ENCODE measurements at places on chromosomes 3 and 15.
A peak's percentile ranks its signal among the peaks of the same experiment; 100 is the strongest.

DNA sequence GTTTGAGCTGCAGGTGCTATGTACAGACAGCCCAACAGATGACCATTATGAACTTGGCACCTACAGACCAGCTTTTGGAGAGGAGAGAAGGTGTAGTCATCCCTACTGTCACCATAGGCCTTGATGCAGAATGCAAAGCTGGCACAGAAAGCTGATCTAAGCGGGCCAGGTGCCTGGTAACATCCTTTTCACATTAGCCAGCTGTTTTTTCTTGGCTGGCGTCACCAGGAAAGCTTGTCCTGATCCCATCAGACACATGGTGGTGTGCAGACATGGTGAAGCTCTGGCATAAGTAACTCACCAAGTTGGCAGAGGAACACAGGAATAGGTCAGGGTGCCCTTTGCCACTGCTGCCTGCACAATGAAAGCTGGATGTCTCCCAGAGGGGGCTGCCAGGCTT lies 97.2 kb upstream of the MB21D2 start:
- DNase-seq = no peak

- no peak for DNase-seq
Observed at GRCh38 chr15:57045741-57046382, 127.4 kb downstream of the TCF12 start.

DNA sequence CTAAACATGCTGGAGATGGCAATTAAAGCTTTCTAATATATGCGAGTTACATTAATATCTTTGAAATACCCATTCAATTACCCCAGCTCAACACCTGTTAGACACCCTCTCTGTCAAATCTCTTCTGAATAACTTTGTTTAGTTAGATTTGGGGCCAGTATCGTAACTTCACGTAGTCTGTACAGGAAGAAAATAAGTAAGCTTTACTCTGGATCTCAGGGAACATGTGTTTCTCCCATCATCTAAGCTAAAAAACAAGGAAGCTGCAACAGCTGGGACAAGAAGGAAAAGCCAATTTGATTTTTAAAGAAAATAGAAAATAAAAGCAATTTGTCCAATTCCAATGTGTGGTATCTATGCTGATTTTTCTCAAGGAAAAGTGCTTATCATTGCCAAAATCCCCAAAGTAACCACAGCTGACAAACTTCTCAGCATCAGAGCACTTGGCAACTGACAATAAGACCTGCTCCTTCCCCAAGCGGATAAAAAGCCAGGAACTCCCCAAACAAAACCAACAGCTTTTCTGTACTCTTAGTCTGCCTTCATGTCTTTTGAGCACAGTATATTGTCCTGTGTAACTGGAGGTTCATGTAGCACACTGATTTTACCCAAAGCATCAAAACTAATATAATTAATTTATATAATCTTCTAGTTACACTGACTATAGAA lies 279.1 kb downstream of the ZBTB20 start:
- DNase-seq = no peak

DNA sequence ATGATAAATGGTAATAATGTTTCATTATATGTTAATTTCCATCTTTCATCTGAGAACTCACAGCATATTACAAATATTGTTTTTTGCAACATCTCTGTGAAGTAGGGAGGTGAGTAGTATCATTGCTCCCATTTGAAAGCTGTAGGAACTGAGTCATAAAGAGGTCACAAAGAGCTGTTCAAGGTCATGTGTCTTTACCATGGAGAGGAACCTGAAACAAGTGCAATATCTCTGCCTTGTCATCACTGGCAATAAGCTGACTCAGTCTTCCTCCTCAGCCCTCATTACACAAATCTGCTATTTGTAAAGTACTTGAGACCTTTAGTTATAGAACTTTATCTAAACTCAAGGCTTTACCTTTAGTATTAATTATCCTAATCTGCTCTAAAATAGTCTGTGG lies 4.4 kb upstream of the ATP13A4 start:
- no peak for DNase-seq

- no peak for DNase-seq
Observed at GRCh38 chr15:47794252-47794914, 77.1 kb downstream of the SEMA6D start.

GRCh38 chr3:84961521-84962255 lies 2.9 kb downstream of the CADM2 start:
- no peak for DNase-seq

DNA sequence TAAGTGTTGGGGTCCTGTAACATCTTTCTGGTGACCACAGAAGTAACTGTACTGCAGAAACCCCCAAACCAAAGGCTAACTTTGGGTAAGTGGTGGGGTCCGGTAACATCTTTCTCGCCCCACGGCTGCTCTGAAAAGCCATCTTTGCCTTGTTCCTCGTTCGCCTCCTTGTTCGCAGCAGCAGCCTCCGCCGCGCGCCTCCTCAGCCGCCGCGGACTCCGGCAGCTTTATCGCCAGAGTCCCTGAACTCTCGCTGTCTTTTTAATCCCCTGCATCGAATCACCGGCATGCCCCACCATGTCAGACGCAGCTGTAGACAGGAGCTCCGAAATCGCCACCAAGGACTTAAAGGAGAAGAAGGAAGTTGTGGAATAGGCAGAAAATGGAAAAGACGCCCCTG lies 316.8 kb downstream of the TUSC7 start:
- no peak for DNase-seq

- no peak for DNase-seq
Observed at GRCh38 chr3:114079761-114080160, 23.2 kb downstream of the QTRT2 start.

GRCh38 chr15:66574596-66574950 lies 8.8 kb upstream of the LCTL start:
- DNase-seq = no peak

GRCh38 chr3:125067225-125067624 lies 11.4 kb upstream of the HEG1 start:
- no peak for DNase-seq

GRCh38 chr3:138347960-138348753 lies at the start of gene MRAS:
MRAS (plus strand) TSS chr3:138348579; CDS start chr3:138372884, 24,305 bp downstream.
- no peak for DNase-seq

GRCh38 chr15:78339559-78339958 lies 594 bp upstream of the CRABP1 start:
- DNase-seq = no peak

DNA sequence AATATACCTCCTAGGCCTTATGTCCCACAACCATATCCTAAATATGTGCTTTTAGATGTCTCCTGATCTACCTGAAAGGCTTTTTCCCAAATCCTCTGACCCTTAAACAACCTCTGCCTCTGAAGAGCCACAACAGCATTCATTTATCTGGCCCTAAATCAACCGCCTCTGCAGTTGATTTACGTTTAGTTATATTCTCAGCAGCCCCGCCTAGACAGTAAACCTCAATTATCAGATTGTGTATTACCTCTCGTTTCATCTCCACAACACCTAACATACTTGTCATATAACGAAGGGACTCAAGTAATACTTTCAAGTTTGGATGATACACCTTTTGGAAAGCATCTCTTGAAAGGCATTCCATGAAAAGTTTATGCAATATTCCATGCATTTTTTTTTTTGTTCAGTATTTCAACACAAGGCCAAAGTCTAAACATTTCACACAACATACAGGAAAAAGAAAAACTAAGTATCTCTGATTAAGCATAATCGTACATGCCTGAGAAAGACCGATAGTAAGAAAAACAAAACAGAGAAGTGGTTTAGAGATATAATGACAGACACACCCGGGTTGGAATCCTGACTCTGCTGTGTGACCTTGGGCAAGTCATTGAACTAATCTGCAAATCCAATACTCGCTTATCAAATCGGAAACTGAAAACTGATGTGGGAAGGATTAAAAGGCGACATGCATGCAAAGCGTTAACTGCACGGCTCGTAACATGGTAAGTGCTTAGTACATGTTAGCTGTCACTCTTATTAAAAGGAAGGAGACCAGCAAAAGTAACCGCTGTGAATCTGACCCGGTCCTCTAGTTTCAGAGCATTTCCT lies 778 bp downstream of the CRBN start:
- no peak for DNase-seq

- no peak for DNase-seq
Observed at GRCh38 chr3:124964387-124964786, 29.8 kb upstream of the MUC13 start.

- DNase-seq = peak; percentile 26
Observed at GRCh38 chr3:68007621-68008226, 353.3 kb upstream of the SUCLG2 start.

GRCh38 chr15:62999923-63000561 lies 42.5 kb upstream of the TPM1 start:
- DNase-seq = no peak

DNA sequence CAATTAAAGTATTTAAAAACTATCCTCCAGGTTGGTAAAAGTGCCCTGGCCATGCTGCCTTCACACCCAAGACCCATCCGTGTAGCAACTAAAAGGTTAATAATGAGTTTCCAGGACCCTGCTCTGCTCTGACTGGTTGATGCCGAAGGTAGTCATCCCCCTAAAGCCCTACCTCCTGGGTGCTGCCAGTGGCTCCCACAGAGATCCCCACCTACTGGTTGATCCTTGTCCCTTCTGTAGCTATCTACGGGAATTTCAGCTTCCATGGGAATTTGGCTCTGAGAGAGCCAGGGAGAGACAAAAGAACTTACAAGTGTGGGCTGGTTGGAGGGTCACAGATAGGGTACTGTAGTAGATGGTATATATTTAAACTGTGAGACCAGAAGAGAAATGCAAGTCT lies 110.6 kb upstream of the NANOGP8 start:
- no peak for DNase-seq

- no peak for DNase-seq
Observed at GRCh38 chr3:148866261-148866660, 1.2 kb downstream of the CPA3 start.

GRCh38 chr3:184156522-184156955 lies 1.4 kb downstream of the DVL3 start:
- DNase-seq = no peak

GRCh38 chr3:77324105-77324504 lies 284.2 kb downstream of the ROBO2 start:
- no peak for DNase-seq

DNA sequence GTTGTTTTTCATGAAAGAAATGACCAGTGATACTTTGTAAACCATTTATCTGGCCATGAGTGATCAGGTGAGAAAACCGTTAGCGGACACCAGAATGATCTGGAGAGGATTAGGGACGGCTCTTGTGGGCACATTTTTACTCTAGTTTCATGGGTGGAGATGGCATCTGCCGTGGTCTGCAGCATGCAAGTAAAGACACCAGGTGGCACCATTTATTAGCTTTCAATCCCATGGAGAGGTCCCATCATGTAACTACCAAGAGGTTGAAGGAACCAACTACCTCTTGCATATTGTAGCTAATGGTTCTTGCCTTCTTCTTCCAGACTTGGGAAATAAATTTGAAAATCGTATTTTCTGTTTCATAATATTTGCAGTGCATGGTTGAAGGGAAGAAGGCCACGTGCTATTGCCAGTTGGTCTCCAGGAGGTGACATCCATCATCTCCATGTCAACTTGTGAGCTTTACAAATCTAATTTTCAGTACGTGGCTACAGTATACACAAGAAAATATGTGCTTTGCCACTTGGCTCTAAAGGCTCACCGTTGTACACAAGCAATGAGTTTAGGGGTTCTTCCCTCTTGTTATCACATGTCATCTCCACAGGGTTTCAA lies 1.5 kb upstream of the MAPKBP1 start:
- DNase-seq = peak; percentile 78

- DNase-seq = no peak
Observed at GRCh38 chr3:42216931-42217333, 49.1 kb downstream of the CCK start.

- DNase-seq = no peak
Observed at GRCh38 chr3:136891934-136892855, 30.2 kb downstream of the NCK1 start.

GRCh38 chr3:11060500-11061251 lies 68.1 kb downstream of the SLC6A1 start:
- peak; percentile 43 for DNase-seq

DNA sequence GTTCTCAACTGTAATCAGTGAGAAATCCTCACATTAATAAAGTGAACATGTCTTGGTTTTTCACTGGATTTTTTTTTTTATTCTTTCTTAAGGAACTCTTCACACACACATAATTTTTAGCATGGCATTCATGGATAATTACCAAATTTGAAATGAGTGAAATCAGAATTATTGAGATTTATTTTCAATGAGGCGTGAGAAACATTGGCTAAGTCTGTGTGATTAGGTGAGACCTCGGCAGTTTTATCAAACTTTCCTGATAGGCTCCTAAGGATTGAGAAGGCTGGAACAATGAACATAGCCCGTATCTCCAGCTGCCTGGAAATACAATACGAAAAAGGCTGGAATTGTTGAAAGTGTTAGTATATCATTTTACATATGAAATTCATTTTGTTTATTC lies 35.5 kb downstream of the MDFIC2 start:
- no peak for DNase-seq

GRCh38 chr3:116265320-116265695 lies 180.0 kb downstream of the LSAMP start:
- DNase-seq = no peak

- DNase-seq = no peak
Observed at GRCh38 chr3:61141697-61142096, 109.6 kb downstream of the FHIT start.

- DNase-seq = no peak
Observed at GRCh38 chr3:31891876-31892455, 89.1 kb downstream of the OSBPL10 start.

Data from CD4-positive, CD25-positive, alpha-beta regulatory T cell (primary cell).